ENCODE measurements at places on chromosomes 4 and X. TPM values are rescaled to one million over a fixed set of nuclear protein-coding genes. Genes with fewer than 3 reads are reported as not detected.

Gene SLC26A1
- total RNA-seq: 0.33 TPM

- no peak for DNase-seq
Observed at GRCh38 chr4:3349116-3349515, 56.3 kb downstream of the RGS12 start.

GRCh38 chr4:8818063-8818881, 53.4 kb downstream of the HMX1 start:
- DNase-seq: no peak

Gene BEX2
- total RNA-seq: 2.8 TPM

GRCh38 chr4:54780149-54780495, 122.4 kb downstream of the KIT start:
- no peak for DNase-seq

DNA sequence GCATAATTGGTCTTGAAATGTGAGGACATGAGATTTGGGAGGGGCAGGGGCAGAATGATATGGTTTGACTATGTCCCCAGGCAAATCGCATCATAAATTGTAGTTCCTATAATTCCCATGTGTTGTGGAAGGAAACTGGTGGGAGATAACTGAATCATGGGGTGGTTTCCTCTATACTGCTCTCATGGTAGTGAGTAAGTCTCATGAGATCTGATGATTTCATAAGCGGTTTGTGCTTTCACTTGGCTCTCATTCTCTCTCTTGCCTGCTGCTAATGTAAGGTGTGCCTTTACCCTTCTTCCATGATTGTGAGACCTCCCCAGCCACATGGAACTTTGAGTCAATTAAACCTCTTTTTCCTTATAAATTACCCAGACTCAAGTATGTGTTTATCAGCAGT, 2595.9 kb downstream of the PCDH7 start:
- DNase-seq: no peak

DNA sequence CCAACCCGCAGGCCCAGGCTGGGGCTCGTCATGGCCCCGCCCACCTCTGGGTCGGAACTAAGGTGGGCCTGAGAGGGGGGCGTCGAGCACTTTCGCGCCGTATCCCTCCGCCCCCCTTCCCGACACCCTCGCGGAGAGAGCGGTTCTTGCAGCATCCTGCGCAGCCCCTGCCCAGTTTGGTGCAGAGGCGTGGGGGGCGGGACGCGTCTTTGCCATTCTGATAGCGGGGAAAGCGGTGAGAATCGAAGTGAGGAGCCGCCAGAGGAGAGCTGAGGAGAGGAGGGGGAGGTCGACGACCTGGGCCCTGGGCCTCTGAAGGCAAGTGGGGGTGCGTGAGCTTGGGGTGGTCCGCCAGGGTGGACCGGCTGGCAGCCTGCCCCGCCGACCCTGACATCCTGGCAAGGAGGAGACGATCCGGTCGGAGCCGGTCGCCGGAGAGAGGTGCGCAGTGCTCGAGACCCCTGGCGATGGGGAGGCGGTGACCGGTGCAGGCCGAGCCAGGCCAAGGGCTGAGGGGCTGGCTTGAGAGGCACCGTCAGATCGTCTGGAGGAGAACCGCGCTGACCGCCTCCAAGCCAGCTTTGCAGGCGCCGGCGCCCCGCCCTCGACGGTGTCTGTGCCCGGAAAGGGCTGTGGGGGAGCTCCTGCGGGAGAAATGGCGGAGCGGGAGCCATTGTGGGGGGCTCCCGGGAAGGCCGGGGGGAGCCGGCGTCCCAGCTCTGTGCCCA, 25.5 kb downstream of the GPRASP3 start:
- peak; percentile 22 for DNase-seq

- DNase-seq: peak; percentile 66
Observed at GRCh38 chrX:154398668-154399526, 720 bp downstream of the RPL10 start.

GRCh38 chr4:183098723-183099536, at the start of gene WWC2:
Gene WWC2, plus strand, starts transcription at chr4:183099257. Its CDS starts 235 bp downstream, at chr4:183099492.
- peak; percentile 95 for DNase-seq

Gene RNF128
- total RNA-seq: 8.1 TPM

GRCh38 chr4:100367451-100367850, 150.4 kb downstream of the EMCN start:
- DNase-seq: peak; percentile 35

DNA sequence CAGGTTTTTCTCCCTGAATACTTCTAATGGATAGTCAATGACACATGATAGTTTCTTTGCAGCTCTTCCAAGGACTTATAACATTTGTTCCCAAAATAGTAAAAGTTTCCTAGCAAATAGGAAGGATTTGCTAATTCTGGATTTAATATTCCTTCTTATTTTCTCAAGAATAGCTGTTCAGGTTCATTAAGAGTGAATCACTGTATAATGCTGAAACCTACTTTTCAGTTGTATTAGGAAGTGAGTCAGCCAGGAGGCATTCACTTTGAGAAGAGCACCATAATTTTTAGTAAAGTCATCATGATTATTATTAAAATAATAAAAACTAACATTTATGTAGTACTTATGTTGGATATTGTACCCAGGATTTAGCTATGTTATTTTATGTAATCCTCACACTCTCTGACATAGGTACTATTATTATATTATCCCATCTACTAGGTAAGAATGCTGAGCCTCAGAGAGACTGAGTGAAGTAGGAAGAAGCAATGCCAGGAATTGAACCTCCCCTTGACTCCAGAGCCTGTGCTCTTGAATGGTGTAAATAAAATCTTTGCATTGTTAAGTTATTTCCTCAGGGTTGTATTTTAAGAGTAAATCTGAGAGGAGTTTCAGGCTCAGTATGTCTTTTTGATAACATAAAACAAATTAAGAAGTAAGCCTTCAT, 114.8 kb downstream of the REELD1 start:
- DNase-seq: peak; percentile 74

Gene PWWP3B
- not detected for total RNA-seq

Gene CFAP99
- total RNA-seq: not detected

- no peak for DNase-seq
Observed at GRCh38 chr4:4919927-4920326, 60.5 kb downstream of the MSX1 start.

DNA sequence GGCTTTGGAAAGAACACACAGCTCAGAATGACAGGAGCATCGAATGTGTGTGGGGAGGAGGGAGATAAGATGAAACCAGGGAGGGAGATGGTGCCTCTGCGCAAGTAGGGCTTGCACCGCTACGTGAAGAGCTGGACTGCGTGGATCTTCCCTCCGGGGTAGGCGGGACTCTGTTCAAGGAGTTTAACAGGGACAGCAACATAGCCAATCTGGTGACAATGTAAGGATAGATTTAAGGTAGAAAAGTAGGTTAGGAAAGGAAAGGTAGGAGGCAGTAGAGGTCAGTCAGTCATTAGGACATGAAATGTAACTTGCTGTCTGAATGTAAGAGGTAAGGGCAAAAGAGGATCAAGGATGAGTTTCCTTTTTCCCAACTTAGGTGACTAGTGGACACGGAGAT, 152.5 kb downstream of the DCTD start:
- DNase-seq: no peak

DNA sequence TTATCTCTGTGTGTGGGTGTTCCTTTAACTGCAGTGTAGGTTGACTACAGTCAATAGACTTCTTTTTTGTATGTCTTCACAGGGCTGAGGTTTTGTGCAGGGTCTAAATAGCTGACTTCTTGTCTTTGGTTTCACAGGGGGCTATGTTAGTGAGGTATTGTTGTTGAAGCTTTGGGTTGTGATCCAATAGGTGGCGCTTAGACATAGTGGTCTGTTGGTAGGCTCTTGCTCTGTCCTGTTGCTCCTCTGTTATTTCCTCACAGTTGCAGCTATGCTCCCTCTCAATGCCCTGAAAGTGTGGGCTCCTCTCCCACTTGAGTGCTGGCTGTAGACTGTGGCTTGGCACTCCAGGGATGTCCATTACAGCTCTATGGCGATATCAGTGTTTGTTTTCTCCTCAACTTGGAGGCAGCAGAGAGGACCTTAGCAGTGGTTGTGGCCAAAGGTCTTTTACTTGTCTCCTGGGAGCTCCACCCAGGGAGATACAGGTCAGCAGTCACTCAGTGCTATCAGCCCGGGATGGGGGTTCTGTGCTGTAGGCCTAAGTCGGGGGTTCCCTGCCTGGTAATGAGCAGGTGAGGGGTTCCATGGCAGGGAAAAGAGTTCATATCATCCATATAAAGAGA, 14.0 kb downstream of the POF1B start:
- DNase-seq: no peak

Gene SULT1B1
- total RNA-seq: not detected

DNA sequence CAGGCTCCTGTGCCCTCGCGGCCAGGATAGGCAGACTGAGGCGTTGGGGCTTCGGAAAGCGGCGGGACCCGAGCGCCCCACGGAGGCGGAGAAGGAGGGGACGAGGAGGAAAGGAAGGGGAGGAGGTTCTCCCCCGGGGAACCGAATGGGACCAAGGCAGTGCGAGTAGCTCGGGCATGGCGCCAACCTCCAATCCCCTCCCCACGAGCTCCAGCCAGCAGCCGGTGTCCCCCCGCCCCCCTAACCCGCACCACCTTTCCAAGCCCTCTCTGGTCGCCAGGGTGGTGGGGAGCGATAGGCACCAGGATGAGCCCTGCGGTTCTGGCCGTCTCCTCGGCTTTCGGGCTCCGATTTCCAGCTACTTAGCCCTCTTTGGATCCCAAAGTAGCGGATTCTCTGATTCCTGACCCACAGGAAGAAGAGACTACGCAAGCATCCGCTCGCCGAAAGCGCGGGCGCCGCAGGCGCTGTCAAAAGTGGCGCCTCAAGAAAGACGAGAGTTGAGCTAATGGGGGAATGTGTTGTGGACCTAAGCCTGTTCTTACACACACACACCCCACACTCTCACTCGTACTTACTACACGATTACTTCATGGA, 15.2 kb upstream of the ZIC3 start:
- DNase-seq: no peak

DNA sequence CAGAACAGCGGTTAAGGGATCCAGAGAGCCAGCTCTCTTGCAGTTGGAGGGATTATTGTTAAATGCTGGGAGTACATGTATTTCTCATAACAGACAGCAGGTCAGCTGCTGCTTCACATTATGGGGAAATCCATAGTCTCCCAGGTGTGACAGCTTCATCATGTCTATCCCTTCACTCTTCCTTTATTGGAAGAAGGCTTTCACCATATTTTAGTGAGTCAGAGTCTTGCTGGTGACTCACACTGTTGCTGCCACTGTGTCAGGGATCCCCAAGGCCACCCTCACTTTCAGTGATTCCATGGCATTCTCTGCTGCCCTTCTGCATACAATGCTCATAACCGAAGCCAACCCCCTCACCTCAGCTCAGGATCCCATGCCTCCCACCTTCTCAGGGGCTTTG, 32.9 kb upstream of the PAGE5 start:
- no peak for DNase-seq

GRCh38 chrX:65745992-65746391, 78.5 kb downstream of the MSN start:
- peak; percentile 10 for DNase-seq

DNA sequence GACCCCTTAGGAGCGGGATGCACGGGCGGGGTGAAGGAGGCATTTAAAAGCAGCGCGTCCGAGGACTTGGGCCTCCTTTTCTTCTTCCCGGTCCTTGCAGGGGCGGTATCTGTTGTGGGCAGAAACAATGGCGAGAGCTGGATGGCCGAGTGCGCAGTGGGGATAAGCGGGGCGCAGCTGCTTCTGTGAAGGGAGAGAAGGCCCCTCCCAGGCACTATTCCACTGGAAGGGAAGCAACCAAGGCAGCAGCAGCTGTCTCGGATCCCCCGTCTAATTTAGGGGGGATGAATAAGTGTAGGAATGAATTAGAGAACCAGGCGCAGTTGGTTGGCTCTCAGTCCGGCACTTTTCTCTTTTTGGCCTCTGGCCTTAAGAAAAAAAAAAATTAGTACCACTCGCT, 995 bp downstream of the SMARCA5 start:
- DNase-seq: peak; percentile 67

Gene P2RY8
- not detected for total RNA-seq

GRCh38 chr4:64882311-64883086, 473.2 kb upstream of the TECRL start:
- DNase-seq: no peak

Gene SH2D1A
- not detected for total RNA-seq

- no peak for DNase-seq
Observed at GRCh38 chr4:3403348-3403906, 38.3 kb upstream of the HGFAC start.

Gene TMSB15B
- total RNA-seq: 1.5 TPM

DNA sequence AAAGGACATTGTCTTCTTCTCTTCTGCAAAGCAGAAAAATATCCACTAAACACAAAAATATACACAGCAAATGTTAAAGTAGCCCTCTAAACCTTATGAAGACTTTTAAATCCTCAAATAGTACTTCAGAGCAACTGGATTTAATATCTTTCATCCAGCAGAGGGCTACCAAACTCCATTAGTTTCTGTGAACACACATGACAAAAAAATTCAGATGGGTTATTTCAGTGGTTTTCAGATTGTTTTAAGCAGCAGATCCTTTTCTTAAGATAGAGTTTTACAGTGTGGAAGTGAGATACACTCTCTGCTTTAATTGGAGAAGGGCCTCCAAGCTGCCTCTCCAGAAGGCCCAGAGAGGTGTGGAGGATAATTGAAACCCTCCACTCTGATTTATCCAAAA, 56.7 kb downstream of the ANK2 start:
- peak; percentile 77 for DNase-seq

Gene STPG2
- total RNA-seq: under 0.01 TPM

DNA sequence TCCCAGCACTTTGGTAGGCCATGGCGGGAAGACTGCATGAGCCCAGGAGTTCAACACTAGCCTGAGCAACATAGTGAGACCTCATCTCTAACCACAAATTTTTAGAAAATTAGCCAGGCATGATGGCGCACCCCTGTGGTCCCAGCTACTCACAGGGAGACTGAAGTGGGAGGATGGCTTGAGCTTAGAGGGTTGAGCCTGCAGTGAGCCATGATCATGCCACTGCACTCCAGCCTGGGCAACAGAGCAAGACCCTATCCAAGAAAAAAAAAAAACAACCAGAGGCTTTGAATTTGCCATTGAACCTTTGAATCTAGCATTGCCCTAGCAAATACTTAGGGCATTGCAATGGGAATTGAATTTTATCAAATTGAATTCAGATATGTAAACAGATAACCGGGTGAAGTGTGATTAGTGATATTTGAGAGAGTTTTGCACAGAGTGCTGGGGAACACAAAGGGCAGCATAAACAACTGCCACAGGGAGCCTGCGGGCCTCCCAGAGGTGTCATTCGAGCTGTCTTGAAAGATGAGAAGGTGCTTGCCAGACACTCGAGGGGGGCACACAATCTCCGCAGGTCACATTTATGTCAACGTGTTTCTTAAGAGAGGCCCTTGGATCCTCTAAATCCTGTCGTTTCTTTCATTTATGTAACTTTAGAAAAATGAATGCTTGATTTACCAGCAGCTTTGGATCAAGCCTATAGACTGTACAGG, 200.3 kb downstream of the AASDH start:
- no peak for DNase-seq

DNA sequence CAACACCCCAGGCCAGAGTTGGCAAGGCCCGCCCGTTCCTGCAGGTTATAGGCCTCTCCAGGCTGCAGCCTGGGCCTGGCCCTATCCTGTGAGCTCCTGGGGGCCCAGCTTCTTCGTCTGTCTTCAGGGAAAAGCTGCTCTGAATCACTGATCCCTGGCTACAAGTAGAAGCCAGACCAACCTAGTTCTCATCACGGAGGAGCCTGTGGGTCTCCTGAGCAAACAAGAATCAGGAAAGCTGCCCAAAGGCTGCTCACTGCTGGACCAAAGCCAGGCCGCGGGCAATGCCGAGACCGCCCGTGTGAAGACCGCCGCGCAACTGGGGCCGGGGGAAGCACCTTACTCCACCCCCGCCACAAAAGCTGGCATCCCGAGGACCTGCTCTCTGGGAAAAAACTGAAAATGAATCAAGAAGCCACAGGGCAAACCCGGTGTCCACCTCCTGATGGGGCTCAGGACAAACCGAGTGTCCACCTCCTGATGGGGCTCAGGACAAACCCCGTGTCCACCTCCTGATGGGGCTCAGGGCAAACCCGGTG, 12.8 kb downstream of the CTBP1 start:
- DNase-seq: no peak

Gene RENBP
- total RNA-seq: 5.4 TPM
